ENCODE measurements at places on chromosomes 12 and 14.

DNA sequence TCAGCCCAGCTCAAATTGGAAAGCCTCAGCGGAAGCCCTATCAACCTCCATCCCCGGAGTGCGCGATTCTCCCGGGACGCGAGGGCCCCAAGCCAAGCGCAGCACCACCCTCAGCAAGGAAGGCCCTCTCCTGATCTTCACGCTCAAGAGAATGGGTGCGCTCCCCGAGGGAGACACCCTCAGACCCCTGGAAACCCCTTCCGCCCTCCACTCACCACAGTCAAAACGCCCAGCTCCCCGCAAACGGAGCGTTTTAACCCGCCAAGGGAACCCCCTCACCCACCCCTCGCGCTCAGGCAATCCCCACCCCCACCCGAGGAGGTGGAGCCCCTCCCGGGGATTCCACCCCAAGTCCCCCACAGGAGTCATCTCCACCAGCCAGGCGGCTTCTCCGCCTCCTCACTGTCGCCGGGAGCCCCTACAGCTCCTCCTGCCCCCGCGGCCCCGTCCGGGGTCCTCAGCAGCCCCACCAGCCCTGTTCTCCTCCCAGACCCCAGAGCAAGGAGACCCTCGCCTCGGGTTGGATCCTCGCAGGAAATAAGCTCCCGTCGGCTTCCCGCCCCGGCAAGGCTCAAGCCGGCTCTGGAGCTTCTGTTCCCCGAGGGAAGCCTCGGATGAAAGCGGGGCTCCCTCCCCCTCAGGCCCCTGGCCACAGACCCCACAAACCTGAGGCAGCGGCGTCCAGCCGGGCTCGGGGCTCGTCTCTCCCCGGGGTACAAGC, 507 bp downstream of the BAZ2A start:
- DNase-seq: no peak

DNA sequence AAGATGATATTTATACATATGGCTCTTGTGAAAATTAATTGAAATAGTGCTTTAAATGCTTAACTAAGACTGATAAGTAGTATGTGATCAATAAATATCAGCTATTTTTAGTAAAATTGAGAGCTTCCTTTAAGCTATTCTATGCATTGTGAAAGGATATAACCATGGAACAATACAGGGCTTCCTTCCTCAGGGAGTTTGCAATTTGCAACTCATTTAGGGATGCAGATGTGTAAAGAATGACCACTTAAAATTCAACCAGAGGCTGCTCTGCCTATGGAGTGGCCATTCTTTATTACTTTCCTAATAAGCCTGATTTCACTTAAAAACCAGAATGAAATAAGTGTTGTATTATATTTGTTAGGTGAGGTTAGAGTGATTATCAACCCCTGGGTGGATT, 103.2 kb upstream of the PRICKLE1 start:
- no peak for DNase-seq

GRCh38 chr14:35819591-35820540, 6.3 kb upstream of the BRMS1L start:
- DNase-seq: no peak

- DNase-seq: no peak
Observed at GRCh38 chr12:541676-542324, 82.1 kb downstream of the B4GALNT3 start.

All from GM12892 (cell line).